ENCODE measurements at places on chromosomes 7 and 10.

GRCh38 chr7:20218279-20218678 lies 1.1 kb upstream of the MACC1 start:
- DNase-seq = no peak

DNA sequence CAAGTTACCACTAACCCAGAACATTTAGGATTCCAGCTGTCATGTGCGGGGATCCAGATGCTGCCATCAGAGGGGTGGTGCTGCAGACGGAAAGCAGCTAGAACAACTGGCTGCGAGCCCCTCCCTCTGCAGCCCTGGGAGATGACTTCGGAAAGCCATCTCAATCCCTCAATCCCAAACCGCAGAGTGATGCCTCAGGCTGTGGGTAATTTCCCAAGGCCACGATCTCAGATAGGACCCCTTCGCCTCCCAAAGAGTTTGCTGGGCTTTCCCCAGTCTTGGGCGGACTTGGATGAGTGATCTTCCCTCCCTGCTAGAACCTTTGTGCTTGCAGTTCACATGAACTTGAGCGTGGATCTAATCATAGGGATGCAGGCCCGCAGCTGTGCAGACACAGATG lies 71.3 kb upstream of the EN2 start:
- no peak for DNase-seq

DNA sequence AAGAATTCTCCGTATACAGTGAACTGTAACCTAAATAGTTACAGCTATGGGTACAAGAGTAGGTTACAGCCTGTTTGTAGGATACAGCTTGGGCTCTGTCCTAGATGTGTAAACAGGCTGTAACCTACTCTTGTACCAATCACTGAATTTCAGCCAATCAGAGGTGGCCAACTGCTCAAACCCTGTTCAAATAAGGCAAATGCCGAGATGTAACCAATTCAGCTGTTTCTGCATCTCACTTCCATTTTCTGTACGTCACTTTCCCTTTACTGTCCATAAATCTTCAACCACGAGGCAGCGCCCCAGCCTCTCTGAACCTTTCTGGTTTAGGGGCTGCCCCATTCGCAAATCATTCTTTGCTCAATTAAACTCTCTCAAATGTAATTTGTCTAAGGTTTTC lies 8.3 kb upstream of the MMP21 start:
- DNase-seq = no peak

DNA sequence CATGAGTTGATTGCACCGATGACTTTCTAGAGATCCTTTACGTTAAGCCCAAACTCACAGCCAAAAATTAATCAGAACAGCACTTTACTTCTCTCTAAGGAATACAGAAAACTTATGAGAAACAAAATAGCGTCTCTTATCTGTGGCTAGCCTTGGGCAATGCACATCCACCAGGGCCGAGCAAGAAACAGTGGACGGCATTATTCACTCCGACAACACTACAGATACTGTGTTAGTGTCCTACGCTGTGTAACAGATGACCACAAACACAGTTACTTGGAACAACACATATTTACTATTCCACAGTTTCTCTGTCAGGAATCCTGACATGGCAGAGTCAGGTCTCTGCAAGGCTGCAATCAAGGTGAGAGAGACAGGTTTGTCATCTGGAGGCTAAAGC lies 598.3 kb upstream of the ADARB2 start:
- no peak for DNase-seq

- no peak for DNase-seq
Measured at GRCh38 chr7:40530292-40530691, 395.5 kb downstream of the SUGCT start.

- DNase-seq = no peak
Measured at GRCh38 chr10:79068203-79068561, 584 bp upstream of the ZMIZ1 start.

GRCh38 chr7:44636926-44637325 lies 30.5 kb downstream of the OGDH start:
- DNase-seq = no peak

- DNase-seq = no peak
Measured at GRCh38 chr7:98034081-98035035, 44.4 kb upstream of the OCM2 start.

- no peak for DNase-seq
Measured at GRCh38 chr10:48938281-48938680, 1.4 kb downstream of the LRRC18 start.

- no peak for DNase-seq
Measured at GRCh38 chr7:5350600-5351385, 68.0 kb downstream of the SLC29A4 start.

DNA sequence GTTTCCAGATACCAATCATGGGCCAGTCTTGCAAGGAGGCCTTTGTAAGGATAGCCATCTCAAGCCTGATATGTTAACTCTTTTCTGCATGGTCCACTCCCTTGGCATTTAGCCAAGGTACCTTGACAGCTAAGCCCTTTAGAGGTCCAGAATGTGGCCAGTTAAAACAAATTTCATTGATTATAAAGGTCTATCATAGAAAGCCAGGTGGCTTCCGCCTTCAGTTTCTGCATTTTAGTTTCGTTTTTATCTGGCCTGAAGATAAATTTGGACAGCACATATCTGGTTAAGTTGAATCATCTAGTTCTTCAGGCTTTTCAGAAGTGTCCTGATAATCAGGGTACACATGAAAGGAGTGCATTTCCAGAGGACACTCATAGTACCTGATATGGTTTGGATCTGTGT lies 30.7 kb downstream of the ANKIB1 start:
- DNase-seq = no peak

GRCh38 chr7:71636329-71636728 lies 504.4 kb downstream of the GALNT17 start:
- DNase-seq = no peak

GRCh38 chr10:130636313-130636930 lies 500.2 kb downstream of the GLRX3 start:
- no peak for DNase-seq

DNA sequence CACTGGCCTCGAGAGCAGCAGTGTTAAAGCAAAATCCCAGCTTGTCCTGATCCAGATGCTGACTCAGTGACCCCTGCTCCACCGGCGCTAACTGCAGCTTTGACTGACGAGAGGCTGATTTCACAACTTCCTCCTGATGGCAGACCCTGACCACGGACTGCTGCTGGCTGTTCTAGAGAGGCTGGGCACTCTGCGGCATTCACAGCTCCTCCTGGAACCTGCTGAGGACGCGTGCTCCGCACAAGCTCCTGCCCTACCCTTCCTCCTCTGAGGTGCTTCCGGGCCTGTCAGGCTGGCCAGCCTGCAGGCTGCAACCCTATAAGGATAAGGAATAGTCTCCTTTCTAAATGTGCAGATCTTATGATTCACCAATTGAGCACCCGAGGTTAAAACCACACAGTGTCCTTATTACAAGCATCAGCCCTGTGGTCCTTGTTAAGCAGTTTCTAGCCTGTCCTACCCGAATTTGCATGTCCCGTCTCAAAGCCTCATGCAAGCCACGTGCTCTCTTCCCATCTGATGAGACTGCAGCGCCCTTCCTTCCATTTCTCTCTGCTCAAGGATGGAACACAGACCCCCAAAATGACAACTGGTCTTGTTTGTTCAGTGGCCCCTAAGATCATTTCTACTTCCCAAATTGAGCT lies 35.5 kb upstream of the NCAPG2 start:
- DNase-seq = no peak

- DNase-seq = no peak
Measured at GRCh38 chr10:72250666-72251065, 23.1 kb upstream of the DDIT4 start.

DNA sequence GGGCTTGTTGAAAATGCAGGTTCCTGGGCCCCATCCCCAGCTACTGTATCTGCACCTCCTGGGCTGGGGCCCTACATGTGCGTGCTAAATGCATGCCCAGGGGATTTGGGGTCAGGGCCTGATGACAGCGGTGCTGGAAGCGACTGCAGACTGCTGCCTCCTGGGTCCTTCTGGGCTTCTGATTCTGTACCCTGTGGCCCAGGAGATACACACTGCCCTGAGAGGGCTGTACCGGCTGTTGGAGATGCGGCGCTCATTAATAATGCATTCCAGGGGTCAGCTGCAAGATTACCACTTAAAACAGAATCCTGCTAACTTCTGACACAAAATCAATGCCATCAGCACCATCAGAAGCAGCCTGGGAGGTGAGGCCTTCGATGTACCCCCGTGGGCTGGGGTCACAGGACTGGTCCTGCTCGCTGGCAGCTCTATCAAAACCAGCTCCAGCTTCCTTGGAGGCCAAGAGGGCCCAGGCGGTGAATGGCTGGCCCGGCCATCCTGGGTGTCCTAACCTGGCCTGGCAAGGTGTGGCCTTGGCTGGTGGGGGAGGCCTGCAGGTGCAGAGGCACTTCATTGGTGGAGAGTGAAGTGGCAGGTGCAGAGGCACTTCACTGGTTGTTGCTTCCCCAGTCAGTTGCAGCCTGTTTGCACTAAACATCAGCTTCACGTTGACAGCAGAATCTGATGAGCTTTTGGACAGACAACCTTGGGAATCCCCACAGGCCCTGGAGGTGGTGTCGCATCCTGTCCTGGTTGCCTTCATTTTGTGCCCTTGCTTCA lies 79.2 kb downstream of the GLRX3 start:
- no peak for DNase-seq

GRCh38 chr7:91114232-91114631 lies 150.0 kb upstream of the FZD1 start:
- no peak for DNase-seq

DNA sequence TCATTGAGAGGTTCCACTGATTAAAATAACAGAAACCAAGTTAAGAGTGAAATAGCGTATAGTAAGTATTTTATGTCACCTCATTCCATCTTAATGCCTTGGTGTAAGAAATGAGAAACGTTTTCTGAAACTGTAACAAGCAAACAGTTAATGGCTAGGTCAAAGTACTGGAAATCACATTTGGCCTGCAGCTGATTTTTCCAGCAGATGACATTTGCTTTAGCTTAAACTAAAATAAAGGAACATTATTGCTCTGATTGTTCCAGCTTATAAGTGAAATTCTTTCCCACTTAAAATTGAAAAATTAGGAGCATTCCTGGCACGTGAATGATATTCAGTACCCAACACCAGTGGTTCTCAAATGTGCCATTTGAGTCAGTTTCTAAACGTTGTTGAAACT lies 213.6 kb upstream of the DPP6 start:
- DNase-seq = no peak

- DNase-seq = no peak
Measured at GRCh38 chr10:42242135-42242805, 396.1 kb downstream of the ZNF33B start.

DNA sequence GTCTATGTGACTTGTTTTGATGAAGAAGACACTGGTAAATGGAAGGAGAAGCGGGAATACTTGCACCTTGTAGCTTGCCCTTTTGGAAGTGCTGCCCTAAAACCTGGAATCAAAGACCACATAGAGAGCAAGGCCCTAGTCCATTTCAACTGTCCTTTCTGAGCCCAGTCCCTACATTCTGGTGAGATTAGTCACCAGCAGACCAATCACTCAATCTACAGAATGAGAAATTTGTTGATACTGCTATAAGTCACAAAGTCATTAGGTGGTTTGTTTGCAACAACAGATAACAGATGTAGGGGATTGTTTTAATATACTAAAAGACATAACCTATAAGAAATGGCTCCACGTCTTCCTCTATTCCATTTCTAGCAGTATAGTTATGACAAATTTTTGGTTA lies 33.6 kb downstream of the WASL start:
- no peak for DNase-seq

DNA sequence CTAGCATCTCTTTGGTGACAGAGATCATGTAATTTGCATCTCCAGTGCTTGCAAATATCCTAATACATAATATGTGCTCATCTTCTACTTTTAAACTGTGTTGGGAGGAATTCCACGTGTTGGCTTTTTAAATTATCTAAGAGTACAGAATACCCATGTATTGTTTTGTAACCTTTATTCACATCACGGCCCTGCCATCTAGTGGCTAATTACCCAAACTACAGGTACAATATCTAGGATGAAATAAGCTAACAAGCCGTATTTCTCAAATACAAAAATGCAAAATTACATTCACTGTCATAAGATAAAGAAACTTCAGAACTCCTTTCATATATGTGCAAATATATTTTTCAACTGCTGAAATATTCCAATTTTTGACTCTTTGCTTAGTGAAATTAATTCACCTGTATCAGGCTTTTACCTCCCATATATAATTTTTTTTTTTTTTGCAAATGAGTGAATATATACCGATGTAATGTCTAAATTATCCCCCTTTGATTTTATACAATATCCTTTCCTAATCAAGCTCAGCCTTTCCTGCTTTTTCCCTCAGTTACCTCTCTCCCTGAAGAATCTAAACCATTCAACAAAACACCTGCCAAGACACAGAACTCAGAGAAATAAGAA lies 30.3 kb upstream of the LSM8 start:
- no peak for DNase-seq

GRCh38 chr7:111282626-111283025 lies 191.7 kb downstream of the LRRN3 start:
- DNase-seq = no peak

DNA sequence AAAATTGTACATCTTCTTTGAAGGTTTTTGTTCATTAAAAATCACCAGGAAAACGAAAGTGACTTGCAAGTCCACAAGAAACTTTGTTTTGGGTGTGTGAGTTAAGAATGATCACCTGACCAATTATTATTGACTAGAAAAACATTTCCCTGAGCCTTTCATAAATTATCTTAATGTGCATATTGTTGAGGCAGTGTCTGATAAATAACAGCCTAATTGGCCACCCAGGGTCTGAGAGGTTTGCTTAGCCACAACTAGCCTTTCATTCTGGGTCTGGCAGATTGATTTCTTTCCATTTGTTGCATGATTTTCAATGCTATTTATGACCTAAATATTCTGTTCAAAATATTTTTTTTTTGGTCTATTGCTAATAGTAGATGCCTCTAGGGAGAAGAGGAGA lies 152.8 kb downstream of the AUTS2 start:
- DNase-seq = no peak

DNA sequence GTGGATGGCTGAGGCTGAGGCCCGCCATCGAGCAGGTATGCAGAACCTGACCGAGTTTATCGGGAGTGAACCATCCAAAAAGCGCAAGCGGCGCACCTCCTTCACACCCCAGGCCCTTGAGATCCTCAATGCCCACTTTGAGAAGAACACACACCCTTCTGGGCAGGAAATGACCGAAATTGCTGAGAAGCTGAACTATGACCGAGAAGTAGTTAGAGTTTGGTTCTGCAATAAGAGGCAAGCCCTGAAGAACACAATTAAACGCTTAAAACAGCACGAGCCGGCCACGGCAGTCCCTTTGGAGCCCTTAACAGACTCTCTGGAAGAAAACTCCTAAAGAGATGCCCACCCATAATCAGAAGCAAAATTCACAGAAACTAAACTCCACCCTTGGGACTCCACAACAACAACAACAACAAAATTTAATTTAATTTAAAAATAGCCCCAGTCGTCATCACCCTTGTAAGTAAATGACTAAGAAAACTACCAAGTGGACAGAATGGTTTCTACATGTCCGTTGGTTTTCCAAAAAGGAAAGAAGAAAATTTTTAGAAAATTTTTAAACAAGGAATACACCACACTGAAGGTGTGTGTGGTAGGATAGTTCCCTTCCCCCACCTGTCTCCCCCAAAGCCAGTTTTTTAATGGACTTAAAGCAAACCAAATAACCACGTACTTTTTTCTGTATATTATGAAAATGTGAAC lies 101.7 kb upstream of the YAE1 start:
- DNase-seq = no peak

- no peak for DNase-seq
Measured at GRCh38 chr7:517774-518629, 1.6 kb downstream of the PDGFA start.
